NCI-H2081 treated with DMSO at 0.1 percent for 48 hours (cell line): ENCODE measurements at places on chromosomes 2 and 18.

DNA sequence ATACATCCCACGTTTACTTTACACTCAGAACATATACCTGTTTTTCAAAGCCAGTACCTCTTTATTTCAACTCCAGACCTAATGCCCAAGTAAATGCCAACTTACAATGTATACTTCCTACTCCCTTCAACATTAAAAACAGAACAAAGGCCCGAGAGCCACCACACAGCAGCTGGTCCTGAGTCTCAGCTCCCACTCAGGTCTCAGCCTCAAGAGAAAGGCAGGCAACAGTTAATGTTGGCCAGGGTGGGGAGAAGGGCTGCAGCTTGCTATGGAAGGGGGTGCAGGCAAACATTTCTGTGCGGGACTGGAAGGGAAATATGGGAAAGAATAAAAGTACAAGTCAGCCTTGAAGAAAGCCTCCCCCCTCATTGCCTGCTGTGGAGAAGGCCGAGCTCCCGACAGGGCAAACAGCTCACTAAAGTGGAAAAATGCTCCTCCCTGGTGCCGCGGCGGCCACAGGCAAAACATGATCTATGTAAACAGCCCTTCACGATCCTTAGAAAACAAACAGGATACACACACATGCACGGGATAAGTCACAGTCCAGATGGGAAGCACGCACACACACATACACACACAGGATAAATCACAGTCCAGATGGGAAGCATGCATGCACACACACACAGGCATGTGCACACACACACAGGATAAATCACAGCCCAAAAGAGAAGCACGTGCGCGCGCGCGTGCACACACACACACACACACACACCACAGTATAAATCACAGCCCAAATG, 67.4 kb downstream of the ADNP2 start:
- no peak for DNase-seq

DNA sequence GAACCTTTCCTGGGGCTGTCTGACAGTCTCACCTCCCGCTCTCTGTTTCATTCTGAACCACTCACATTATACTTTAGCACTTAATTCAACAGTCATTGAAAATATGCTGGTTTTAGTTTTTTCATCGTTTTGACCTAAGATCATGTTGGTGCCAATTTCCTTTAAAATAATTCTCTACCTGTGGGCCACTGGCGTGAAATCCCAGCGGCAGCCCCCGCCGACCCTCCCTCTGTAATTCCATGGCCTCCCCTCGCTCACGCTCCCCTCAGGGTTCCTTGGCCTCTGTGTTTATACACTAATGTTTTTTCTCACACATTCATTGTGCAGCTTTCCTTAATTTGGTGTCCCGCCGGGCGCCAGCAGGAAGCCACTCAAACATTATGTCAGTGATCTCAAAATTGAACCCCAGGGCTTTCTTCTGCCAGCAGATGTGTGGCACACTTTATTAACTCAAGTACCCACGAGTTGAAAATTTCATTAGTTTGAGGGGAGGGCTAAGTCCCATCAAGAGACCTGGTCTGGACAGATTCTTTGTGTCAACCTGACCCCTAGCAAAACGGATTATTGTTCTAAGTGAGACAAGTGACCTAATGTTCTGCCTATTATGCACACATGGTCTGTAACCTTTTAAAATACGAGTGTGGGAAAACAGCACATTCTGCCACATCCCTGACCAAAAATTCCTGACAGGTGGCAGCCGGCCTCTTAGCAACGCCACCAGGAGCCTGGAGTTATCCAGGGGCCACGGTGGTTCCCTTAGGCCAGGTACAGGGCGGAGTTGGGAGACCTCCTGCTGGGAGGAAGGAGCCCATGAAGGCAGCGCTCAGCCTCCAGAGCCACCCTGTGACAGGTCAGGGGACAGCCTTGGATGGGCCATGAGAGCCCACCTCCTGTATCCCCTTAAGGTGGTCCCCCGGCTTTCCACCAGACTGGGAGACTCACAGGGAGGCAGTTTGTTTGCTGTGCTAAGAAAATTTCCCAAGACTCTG, 53.1 kb downstream of the APOB start:
- peak; percentile 43 for DNase-seq

- DNase-seq = no peak
Observed at GRCh38 chr2:207956771-207957170, 68.6 kb downstream of the PLEKHM3 start.

- DNase-seq = no peak
Observed at GRCh38 chr2:135299658-135300244, 231.3 kb downstream of the ZRANB3 start.

DNA sequence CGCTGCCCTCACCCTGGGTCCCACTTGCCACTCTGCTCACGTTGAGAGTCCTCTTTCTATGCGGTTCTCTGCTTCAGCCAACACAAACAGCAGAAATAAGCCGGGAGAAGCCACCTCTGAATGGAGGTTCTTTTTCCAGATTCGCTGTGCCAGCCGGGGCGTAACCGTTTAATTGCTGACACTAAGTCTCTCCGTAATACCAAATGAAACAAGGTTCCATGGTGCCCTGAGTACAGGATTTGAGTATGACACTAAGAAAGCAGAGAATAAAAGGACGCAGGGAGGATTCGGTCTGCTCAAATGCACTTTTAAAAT, 37.6 kb downstream of the CTIF start:
- DNase-seq = no peak

DNA sequence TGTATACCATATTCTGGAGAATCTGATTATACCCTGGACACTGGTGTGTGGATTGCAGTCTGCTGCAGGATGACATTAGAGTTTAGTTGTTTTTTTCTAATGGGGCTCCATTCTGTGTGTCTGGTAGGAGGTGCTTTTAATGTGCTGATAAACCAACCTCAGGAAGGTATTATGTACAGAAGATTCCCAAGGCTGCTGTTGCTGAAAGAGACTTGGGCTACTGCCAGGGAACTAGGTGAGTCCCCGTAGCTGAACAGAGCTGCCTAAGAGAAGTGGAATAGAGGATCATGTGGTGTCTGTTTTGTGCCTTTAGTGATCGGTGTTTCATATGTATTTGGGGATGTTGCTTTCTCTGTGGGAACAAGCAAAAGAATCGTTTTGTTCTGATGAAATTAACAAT, 16.5 kb downstream of the SPATA3 start:
- no peak for DNase-seq

- DNase-seq = no peak
Observed at GRCh38 chr18:58544616-58545337, 84.1 kb downstream of the ALPK2 start.

GRCh38 chr2:65358678-65359400, 73.6 kb downstream of the SPRED2 start:
- no peak for DNase-seq

DNA sequence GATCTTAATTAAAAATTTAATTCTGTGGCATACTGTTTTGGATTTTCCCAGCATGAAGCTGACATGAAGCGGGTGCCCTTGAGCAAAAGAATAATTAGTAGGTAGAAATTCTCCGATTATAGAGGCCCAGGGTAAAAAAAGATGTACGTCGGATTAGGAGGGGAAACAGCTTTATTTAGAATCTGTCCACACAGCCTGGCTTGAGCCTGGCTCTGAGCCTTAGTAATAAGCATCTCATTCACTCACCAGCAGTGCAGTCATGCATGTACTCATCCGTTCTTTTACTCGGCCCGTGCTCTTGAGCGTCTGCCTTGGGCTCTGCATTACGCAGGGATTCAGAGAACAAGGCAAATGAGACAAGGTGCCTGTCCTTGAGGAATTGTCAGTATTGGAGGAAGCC, 219.3 kb downstream of the AGAP1 start:
- no peak for DNase-seq

- no peak for DNase-seq
Observed at GRCh38 chr2:144479138-144479537, 40.8 kb downstream of the ZEB2 start.

DNA sequence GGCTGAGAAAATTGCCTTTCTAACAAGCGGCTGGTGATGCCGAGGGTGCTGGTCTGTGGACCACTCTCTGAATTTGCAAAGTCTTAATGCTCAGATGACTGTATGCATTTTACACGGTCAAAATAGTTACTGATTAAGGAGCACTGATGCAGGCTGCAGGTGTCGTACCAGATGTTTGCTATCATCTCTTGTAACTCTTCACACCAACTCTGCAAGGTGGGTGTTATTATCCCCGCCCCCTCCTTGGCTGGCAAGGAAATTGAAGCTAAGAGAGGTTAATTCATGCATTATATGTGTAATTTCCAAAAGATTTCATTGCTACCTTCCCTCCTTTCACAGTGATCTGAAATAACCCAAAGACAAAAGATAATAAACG, 13.0 kb upstream of the LBH start:
- DNase-seq = no peak

GRCh38 chr2:46784278-46784677, 131.3 kb downstream of the MCFD2 start:
- no peak for DNase-seq

- DNase-seq = no peak
Observed at GRCh38 chr18:59787998-59788790, 91.0 kb upstream of the CCBE1 start.
